ENCODE measurements at places on chromosomes 5 and 9.

GRCh38 chr9:130443840-130444492 lies 795 bp upstream of the ASS1 start:
- H3K27me3 ChIP-seq = peaks cover 56% of the 10 kb centered on the region
- no peak overlapping the region for H3K27ac ChIP-seq

DNA sequence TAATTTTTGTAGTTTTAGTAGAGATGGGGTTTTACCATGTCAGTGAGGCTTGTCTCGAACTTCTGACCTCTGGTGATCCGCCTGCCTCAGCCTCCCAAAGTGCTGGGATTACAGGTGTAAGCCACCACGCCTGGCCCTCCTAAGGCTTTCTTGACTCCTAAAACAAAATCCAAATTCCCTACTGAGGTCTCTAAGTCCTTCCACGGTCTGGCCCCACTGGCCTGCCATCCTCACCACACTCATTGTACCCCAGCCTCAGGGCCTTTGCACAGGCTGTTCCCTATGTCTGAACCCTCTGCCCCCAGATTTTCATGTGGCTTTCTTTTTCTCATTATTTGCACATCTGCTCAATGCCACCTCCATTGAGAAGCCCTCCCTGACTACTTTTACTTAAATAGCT lies 34.7 kb upstream of the MVB12B start:
- H3K27ac ChIP-seq = no peak overlapping the region
- DNase-seq = no peak
- no peak overlapping the region for H3K4me3 ChIP-seq
- H3K36me3 ChIP-seq = no peaks in the 10 kb centered on the region

- H3K36me3 ChIP-seq = peaks cover 92% of the 10 kb centered on the region
- H3K4me1 ChIP-seq = peaks cover 38% of the 10 kb centered on the region
These were observed 115.4 kb downstream of the OXCT1 start for GRCh38 chr5:41754857-41755256.

DNA sequence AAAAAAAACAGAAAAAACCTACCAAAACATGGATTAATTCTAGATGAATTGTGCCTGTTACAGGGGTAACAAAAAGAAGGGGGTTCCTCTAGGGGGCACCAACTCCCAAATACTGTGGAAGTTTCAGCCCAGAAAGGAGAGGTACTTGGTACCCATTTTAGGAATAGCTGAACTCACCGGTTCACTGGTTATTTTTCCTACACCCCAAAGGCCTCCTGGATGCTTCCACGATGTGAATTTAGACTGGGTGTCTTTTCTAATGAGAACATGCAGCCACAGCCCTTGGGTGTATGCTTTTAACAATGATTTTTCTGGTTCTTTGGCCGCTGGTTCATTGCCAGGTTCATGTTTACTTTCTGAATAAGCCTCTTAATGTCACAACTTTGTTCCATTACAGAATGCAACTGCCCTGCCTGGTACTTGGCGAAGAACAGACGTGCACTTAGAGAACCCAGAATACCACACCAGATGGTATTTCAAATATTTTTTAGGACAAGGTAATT lies 46.7 kb downstream of the GARNL3 start:
- H3K4me3 ChIP-seq = no peak overlapping the region
- no peaks in the 10 kb centered on the region for H3K36me3 ChIP-seq
- DNase-seq = no peak
- H3K4me1 ChIP-seq = no peaks in the 10 kb centered on the region
- peaks cover 19% of the 10 kb centered on the region for H3K27me3 ChIP-seq

DNA sequence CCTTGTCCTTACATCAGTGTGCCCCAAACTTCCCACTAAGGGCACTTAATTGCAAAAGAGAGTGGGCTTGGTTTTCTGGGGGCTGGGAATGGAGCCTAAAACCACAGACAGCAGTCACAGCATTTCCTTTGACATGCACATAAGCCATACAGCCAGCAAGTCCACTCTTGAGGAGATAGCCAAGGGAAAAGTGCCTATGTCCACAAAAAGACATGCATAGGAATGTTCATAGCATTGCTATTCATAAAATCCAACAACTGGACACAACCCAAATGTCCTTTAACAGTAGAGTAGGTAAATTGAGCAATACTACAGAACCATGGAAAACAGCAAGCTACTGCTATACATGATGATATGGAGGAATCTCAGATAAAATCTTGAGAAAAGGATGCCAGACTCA lies 11.7 kb upstream of the FAT2 start:
- no peaks in the 10 kb centered on the region for H3K36me3 ChIP-seq
- H3K4me1 ChIP-seq = no peaks in the 10 kb centered on the region
- H3K27ac ChIP-seq = no peak overlapping the region
- no peak overlapping the region for H3K4me3 ChIP-seq

DNA sequence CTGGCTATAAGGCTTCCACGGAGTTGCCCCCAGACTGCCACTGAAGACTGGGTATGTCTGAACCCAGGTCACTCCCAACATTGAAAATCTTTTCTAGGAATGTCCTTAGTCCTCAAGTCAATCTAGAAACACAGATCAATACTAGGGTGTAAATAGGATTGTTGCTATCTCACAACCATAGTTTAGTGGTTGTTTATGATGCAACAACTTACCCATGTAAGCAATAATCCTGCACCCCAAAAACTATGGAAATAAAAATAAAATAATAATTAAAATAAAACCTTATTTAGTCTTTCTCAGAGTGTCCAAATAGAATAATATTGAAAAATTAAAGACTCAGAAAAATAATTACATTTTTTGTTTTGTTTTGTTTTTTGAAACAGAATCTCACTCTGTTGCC lies 66.3 kb upstream of the FUBP3 start:
- no peak overlapping the region for H3K4me3 ChIP-seq
- no peaks in the 10 kb centered on the region for H3K4me1 ChIP-seq
- no peak for DNase-seq
- H3K36me3 ChIP-seq = no peaks in the 10 kb centered on the region
- H3K27me3 ChIP-seq = peaks cover 17% of the 10 kb centered on the region

DNA sequence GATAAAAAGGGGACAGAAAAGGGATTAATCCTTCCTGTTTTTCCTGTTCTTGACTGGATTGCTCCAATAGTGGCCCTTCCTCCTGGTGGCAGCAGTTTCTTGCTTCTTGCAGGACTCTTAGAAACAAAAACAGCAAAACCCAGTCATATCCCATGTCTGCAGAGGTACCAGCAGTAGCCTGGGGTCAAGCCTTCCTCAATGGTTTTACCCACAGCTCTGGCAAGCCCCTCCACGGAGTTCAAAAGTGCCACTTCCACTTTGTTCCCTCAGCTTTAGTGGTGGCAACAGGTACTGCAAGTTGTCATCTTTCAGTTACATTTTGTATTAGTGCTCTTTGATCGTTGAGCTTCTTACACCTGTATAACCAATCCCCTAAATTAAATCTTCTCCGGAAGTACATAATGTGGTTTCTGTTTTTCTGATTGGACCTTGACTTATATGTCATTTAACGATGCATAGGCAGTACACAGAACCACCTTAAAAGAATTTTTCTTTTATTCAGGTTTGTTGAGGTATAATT lies 8.7 kb upstream of the RANBP6 start:
- H3K27me3 ChIP-seq = peaks cover 16% of the 10 kb centered on the region
- H3K27ac ChIP-seq = no peak overlapping the region
- peaks cover 2% of the 10 kb centered on the region for H3K4me1 ChIP-seq
- no peak overlapping the region for H3K4me3 ChIP-seq

GRCh38 chr9:37911271-37911681 lies 7.3 kb upstream of the SLC25A51 start:
- no peak overlapping the region for H3K4me3 ChIP-seq
- H3K36me3 ChIP-seq = no peaks in the 10 kb centered on the region
- H3K4me1 ChIP-seq = no peaks in the 10 kb centered on the region
- H3K27me3 ChIP-seq = no peaks in the 10 kb centered on the region

- no peak overlapping the region for H3K4me3 ChIP-seq
- no peak for DNase-seq
- H3K4me1 ChIP-seq = no peaks in the 10 kb centered on the region
- no peak overlapping the region for H3K27ac ChIP-seq
These were observed 120.6 kb downstream of the FOXD1 start for GRCh38 chr5:73327908-73328455.

- peaks cover 47% of the 10 kb centered on the region for H3K4me1 ChIP-seq
- no peak for DNase-seq
- H3K27ac ChIP-seq = peak overlapping the region; percentile 37
- no peaks in the 10 kb centered on the region for H3K27me3 ChIP-seq
These were observed 105.7 kb downstream of the UGCG start for GRCh38 chr9:112002131-112002846.

DNA sequence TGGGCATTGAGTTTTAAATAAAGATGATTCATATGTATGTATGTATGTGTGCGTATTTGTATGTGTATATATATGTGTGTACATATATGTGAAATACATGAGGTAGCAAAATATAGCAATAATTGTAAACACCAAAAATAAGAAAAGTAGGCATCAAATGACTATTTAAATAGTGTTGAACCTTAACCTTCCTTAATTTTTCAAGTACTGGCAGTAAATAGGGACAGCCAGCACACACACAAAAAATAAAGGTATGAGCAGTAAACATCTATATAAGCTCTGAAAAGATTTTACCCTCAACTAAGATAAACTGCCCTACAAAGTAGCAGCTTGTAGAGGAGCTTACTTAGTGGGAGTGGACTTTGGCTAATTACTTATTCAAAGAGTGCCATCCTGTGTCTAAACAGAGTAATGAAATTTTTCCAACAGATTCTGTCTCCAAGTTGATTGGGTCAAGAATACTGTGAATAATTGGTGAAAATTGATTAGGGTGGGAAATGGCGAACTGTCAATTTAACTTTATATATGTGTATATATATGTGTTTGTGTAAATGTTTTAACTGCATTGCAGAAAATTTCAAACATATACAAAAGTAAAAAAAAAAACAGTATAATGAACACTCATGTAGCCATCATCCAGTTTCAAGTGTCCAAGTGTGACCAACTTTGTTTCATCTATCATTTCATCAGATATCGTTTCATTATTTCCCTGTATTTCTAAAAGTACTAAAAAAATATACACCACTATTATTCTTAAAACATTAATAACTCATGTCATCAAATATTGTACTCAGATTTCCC lies 2.0 kb upstream of the ADAMTS6 start:
- peaks cover 4% of the 10 kb centered on the region for H3K36me3 ChIP-seq
- H3K27ac ChIP-seq = peak overlapping the region; percentile 93
- H3K4me1 ChIP-seq = peaks cover 19% of the 10 kb centered on the region
- no peak for DNase-seq
- no peak overlapping the region for H3K4me3 ChIP-seq
- no peaks in the 10 kb centered on the region for H3K27me3 ChIP-seq

DNA sequence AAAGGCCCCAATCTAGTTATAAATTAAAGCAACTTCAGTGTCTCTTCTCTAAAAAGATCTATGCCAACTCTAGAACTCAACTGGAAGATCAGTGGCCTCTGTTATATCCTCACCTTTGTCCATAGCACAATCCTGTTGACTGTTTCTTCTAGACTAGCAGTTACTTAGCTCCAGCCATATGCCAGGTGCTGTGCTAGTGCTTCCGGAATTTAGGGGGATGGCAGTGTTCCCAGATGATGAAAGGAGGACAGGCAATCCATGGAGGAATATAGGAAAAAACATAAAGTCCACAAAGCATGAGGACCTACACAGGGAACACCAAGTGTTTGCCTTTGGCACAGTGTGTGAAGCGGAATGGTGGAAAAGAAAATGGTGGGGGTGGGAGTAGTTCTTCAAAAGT lies 214.3 kb downstream of the MAPKAP1 start:
- H3K4me1 ChIP-seq = peaks cover 8% of the 10 kb centered on the region
- H3K4me3 ChIP-seq = no peak overlapping the region
- no peak for DNase-seq
- H3K27me3 ChIP-seq = no peaks in the 10 kb centered on the region
